Amniotic epithelial cell (primary cell): ENCODE measurements at places on chromosomes 5 and 9.

- DNase-seq, result no peak
These were observed 70.1 kb upstream of the STARD4 start for GRCh38 chr5:111582451-111582850.

- DNase-seq, result peak; percentile 44
These were observed 663 bp upstream of the SMIM27 start for GRCh38 chr9:32551276-32552051.

- DNase-seq, result no peak
These were observed 22.8 kb upstream of the FCN1 start for GRCh38 chr9:134940236-134941208.

GRCh38 chr5:133698646-133699526, 86.5 kb upstream of the FSTL4 start:
- no peak for DNase-seq

GRCh38 chr5:171367424-171368370, 20.0 kb upstream of the NPM1 start:
- DNase-seq, result peak; percentile 94

DNA sequence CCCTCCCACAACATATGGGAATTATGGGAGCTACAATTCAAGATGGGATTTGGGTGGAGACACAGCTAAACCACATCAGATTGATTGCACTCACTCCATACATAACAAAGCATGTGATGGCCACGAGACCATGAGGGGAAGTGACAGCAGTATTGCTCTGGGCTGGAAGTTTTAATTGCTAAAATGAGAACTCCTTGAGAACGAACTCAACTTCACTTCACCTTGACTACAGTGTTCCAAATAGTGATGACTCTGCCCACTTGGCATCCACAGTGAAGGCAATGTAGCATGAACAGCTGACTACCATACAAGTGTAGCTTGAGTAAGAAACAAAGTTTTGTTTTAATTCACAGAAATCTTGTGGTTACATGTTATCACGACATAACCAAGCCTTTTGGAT, 739 bp upstream of the SPINK7 start:
- DNase-seq, result no peak

DNA sequence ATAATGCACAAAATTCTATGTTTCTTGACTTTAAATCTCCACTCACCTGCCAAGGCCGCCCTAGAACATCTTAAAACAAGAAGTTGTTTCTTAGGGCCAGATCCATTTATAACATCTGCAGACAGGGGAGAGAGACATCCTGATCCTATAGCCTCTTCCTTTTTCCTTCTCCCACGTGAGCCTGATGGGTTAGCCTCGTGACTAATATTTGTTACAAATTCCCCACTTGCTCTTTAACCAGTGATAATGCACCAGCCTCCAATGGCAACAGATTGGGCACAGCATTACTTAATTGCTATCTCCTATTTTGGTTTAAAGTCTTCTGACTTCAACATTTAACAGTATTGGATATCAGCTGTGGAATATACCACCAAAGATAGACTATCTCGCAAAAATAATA, 196.5 kb downstream of the GADD45G start:
- no peak for DNase-seq

- DNase-seq, result no peak
These were observed 1134.1 kb downstream of the PTPRD start for GRCh38 chr9:9478741-9479140.

- DNase-seq, result no peak
These were observed 109.4 kb downstream of the TMEM174 start for GRCh38 chr5:73282383-73282782.

- DNase-seq, result no peak
These were observed 114.5 kb upstream of the LPAR1 start for GRCh38 chr9:111152614-111153406.

DNA sequence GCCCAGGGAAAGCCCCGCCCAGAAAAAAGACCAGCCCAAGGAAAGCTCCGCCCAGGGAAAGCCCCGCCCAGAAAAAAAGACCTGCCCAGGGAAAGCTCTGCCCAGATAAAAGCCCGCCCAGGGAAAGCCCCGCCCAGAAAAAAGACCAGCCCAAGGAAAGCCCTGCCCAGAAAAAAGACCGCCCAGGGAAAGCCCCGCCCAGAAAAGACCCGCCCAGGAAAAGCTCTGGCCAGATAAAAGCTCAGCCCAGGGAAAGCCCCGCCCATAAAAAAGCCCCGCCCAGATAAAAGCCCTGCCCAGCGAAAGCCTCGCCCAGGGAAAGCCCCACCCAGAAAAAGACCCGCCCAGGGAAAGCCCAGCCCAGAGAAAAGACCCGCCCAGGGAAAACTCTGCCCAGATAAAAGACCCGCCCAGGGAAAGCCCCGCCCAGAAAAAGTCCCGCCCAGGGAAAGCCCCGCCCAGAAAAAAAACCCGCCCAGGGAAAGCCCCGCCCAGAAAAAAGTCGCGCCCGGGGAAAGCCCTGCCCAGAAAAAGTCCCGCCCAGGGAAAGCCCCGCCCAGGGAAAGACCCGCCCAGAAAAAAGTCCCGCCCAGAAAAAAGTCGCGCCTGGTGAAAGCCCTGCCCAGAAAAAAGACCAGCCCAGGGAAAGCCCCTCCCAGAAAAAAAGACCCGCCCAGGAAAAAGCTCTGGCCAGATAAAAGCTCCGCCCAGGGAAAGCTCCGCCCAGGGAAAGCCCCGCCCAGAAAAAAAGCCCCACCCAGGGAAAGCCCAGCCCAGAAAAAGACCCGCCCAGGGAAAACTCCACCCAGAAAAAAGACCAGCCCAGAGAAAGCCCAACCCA, 11.9 kb downstream of the GRIN1 start:
- DNase-seq, result no peak

DNA sequence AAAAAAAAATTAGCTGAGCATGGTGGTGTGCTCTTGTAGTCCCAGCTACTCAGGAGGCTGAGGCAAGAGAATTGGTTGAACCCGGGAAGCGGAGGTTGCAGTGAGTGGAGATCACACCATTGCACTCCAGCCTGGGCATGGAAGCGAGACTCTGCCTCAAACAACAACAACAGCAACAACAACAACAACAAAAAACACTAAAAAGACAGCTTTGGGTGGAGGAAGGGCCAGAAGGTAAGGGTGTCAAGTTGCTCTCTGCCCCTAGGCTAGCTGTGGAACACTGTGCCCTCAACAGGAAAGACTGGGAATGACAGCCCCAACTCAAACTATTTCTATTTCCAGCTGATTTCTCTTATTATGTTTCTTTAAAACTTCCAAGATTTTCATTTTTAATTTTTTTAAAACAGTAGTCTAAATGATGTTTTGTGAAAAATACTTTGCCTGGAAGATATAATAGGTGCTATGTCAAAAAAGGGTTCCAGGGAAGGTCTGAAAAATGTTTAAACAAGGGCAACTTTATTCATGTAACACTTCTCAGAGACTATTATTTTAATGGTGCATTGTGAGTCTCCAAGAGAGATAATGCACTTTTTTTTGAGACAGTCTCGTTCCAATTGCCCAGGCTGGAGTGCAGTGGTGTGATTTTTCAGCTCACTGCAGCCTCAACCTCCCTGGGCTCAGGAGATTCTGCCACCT, 29.9 kb downstream of the CLINT1 start:
- DNase-seq, result no peak

GRCh38 chr9:111016016-111016415, 22.3 kb downstream of the LPAR1 start:
- DNase-seq, result no peak

GRCh38 chr9:93093127-93093876, 2.7 kb upstream of the CARD19 start:
- DNase-seq, result no peak

- DNase-seq, result no peak
These were observed 328.9 kb downstream of the PJA2 start for GRCh38 chr5:109080896-109081295.

DNA sequence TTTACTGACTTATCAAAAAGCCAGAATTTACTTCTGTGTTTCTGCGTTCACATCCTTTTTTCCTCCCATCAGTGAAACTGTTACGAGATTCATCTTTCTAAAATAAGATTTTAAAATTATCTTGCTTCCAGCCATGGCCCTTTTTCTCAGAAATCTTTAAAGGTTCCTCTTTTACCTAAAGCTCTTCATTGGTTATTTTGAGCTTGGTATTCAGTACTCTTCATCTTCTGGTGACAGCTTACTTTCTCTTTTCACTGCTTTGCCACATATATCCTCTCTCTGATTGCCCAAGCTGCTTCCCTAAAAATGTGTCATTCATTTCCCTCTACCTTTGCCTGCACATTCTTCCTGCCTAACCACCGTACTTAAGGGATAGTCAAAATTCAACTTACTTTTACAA, 32.3 kb downstream of the TGFBR1 start:
- peak; percentile 54 for DNase-seq

GRCh38 chr5:10607023-10607665, 43.3 kb downstream of the ANKRD33B start:
- DNase-seq, result peak; percentile 46

- DNase-seq, result peak; percentile 11
These were observed 788 bp downstream of the ZNF346 start for GRCh38 chr5:177023303-177023664.

DNA sequence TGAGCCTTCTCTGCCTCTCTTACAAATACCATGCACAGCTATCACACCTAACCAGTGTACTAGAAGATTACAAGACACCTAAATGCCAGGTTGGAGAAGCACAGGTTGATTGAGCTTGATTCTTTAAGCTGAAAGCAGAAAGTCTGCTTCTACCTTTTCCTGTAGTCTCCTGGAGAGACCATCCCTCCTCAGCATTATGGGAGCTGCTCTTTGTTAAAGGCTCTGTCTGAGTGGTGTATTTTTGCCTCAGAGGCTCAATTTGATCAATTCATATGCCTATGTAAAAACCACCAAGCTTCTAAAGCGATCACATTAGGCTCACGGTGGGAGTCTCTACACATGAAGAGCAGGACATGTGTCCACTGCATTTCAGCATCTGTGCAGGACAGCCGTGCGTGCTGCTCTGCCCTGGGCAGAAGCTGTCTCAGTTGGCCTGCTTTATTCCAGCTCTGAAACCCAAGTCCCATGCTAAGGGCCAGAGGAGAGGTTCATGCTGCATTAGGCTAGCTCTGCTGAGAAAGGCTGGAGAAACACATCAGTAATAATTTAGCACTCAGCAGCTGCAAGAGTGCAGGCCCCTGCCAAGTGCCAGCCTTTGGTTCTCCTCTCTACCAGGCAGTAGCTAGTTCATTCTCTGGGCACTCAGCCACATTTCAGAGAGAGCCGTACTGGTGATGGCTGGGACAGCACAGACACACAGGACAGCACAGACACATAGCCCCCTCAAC, 41.7 kb downstream of the TMEM167A start:
- DNase-seq, result no peak

DNA sequence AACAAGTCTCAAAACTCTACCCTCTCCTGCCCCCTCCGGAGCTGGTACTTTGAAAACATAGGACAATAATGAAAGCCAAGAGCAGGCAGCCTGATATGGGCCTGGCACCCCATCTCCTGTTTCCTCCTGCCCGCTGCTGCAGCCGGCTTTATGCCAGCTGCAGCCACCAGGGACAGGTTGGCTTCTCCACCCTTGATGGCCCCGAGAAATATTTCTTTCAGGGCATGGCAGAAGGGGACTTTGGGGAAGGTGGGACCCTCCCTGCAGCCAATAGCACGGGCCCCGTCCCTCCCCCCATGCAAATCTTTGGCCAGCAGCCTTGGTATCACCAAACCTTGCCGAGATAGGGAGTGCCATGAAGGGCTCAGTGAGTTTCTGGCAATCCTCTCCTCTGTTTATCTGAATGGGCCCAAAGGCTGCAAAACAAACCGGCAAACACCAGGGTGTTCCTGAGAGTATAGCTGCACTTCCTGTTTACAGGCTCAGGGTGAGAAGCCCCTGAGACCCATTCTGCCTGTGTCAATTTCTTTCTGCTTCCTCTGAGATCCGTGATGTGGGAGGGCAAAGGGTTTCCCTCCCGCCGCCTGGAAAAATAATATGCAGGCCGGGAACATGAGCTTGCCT, 73.4 kb upstream of the BOD1 start:
- DNase-seq, result no peak
